ENCODE measurements at places on chromosomes 11 and 22. TPM values are rescaled to one million over a fixed set of nuclear protein-coding genes. Genes with fewer than 3 reads are reported as not detected.

DNA sequence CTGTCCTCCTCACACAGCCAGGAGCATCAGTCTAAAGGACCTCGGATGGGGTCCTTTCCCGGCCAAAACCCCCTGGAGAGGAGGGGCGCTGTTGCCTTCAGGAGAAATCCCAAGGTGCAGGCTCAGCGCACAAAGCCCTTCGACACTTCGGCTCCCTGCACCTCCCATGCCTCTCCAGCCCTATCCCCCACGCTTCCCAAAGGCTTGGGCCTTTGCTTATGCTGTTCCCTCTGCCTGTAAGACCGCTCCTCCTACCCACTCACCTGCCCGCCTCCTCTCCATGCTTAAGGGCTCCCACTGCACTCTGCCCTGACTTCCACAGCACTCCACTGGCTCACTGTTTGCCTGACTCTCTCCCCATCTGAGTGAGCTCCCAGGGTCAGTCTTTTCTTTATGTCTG, 13.5 kb downstream of the SLC15A3 start:
- DNase-seq = no peak

DNA sequence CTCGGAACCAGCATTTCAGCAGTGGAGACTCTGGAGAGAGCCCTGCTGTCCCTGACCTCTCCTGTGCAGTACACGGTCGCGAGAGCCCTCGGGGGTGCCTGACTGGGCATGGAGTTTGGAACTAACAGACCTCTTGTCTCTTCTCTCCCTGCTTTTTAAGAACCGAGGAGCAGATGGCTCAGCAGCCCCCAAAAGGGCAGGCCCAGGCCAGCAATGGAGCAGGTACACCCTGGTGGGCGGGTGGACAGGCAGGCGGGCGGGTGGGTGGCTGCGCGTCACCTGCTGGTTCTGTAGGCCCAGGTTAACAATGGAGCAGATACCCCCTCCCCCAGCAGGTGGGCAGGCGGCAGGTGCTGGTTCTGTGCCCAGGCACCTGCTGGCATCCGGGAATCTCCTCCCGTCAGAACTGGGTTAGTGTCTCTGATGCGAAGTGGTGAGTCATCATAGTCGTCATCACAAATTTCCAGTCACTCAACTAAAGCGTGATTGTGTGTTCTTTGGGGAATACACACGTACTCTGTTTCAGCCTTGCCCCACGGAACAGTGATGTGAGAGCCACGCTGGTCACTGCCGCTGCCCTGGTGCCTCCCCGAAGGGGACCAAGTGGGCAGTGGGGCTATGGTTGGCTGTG, 41.1 kb downstream of the GRAMD4 start:
- peak; percentile 57 for DNase-seq

- DNase-seq = no peak
Measured at GRCh38 chr22:19207884-19208283, 29.3 kb upstream of the SLC25A1 start.

DNA sequence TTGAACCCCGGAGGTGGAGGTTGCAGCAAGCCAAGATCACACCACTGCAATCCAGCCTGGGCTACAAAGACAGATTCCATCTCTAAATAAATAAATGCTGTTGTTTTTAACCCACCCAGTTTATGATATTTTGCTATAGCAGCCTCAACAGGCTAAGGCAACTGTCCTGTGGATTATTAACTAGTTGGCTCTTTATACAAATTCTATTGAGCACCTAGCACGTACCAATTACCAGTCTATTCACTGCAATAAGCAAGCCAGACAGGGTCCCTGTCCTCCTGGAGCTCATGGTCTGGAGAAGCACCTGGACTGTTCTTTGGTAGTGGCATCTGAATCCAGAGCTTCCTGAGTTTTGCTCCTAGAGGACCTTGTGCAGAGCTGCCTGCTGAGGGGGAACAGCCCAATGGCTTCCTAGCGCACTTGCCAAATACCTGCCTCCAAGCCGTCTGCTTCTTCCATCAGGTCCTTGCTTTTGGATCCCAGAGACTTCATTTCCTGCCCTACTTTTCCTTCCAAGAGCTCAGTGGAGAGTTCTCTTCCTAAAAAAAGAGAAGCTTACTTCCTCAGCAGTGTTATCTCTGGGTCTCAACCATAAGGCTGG, 49.9 kb upstream of the MICAL2 start:
- no peak for DNase-seq

GRCh38 chr11:111397034-111397433, 18.0 kb upstream of the POU2AF1 start:
- DNase-seq = no peak

- DNase-seq = no peak
Measured at GRCh38 chr11:124174001-124174583, 9.1 kb upstream of the OR10D3 start.

DNA sequence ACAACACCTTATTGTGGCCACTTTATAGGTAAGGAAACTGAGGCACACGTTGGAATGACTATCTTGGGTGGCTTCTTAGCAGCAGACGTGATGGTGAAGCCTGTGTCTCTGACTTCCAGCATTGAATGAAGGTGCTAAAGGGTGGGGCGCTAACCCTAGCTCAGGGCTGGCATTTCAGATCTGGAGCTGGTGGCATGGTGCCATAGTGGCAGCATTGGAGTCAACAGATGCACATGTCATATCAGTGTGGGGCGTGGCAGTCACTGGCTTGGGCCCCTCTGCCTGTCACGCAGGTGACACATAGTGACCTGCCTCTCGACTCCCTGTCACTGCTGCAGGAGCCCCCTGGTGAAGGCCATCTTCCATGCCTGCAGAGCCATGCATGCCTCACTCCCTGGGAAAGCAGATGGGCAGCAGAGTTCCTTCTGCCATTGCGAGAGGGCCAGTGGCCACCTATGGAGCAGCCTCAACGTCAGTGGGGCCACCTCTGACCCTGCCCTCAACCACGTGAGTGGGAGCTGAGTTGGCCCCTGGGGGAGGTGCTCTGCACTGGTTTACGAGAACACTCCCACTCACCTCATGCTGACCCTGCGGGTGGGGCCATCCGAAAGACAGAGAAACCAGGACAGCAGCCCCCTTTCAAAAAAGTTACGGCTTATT, 14.8 kb downstream of the SHISA8 start:
- DNase-seq = no peak

- peak; percentile 1 for DNase-seq
Measured at GRCh38 chr22:27438271-27438980, 363.1 kb downstream of the MN1 start.

DNA sequence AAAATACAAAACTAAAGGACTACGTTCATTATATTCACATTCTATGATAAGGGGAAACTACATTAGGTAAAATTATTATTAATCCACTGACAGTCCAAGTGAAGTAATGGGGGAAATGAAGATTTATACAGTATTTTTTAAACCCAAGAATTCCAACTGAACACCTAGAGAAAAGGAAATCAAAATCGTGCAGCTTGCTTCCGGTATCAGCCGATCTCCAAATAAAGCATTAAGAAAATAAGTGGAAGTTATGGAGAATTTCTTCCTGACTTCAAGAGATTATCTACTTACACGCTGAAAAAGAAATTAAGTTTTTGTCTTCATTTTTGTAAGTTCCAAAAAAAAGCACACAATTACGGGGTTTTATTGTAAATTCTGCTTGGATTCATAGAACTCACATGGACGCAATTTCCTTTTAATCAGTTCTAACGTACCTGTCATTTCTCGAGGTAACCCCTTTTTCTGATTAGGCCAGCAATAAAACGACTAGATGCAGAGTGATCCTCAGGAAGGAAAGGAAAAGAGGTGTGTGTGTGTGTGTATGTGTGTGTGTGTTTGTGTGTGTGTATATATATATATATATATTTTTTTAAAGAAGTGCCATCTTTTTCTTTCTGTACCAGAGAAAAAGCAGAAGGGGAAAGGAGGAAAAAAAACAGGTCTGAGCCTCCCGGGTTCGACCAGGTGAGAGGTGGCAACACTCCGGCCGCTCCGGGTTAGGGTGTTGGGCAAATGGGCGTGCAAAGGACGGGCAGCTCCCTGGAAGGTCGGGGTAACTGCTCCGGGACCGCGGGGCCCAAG, 1.1 kb downstream of the ZBTB44 start:
- peak; percentile 56 for DNase-seq

GRCh38 chr11:353179-353873, 16.0 kb upstream of the B4GALNT4 start:
- no peak for DNase-seq

DNA sequence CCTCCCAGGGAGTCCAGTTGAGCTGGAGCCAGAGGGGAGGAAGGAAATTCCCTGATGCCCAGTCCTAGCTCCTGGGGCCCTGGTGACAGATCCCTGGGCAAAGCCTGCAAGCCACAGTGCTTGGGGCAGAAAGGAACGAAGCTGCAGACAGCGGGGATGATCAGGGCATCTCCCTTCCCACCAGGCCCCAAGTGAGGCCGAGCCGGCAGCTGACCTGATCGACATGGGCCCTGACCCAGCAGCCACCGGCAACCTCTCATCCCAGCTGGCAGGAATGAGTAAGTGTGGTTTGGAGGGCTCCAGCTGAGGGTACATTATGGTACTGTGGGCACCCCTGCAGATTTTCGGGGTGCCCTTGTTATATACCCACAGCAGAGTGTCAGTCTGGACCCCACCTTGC, 33.5 kb downstream of the TOM1 start:
- DNase-seq = no peak

DNA sequence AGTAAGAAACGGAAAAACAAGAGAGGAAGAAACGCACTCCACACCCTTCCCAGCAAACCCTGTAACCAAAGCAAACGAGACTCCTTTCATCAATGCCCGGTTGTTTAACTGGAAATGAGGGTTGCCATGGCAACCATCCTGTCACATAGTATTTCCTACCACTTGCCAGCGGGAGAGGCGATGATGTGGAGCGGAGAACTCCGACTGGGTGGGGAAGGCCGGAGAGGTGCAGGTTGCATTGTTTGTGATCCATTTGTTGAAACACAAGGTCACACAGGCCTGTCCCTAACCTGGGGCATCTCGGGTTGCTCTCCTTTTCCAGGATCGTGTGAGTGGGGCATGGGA, 609.9 kb downstream of the BUD13 start:
- DNase-seq = peak; percentile 7

- DNase-seq = peak; percentile 57
Measured at GRCh38 chr11:62543680-62544444, 2.7 kb downstream of the AHNAK start.

- no peak for DNase-seq
Measured at GRCh38 chr22:45455212-45455611, 41.7 kb downstream of the RIBC2 start.

- no peak for DNase-seq
Measured at GRCh38 chr11:63880403-63880790, 36.6 kb downstream of the RCOR2 start.

- no peak for DNase-seq
Measured at GRCh38 chr22:48489551-48490499, 1337.8 kb downstream of the BRD1 start.

- no peak for DNase-seq
Measured at GRCh38 chr11:112996994-112997393, 35.8 kb downstream of the NCAM1 start.

DNA sequence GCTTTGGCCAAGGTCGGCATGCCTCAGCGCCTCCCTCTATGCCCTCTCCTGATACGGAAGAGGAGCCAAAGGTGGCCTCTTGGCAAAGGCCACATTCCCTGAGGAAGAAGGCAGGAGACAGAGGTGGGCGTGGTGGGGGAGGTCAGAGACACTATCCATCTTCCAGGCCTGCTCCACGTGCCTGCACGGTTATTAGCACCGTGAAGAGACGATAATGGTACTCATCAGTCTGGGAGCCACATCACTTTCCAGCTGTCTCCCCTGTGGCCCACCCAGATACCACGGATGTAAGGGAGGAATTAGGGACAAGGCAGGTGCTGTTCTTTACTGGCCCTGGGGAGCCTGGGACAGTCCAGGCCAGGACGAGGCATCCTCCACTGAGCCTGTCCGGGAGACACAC, 354.3 kb downstream of the MN1 start:
- no peak for DNase-seq

- peak; percentile 49 for DNase-seq
Measured at GRCh38 chr22:19840955-19841640, 13.6 kb downstream of the GNB1L start.

DNA sequence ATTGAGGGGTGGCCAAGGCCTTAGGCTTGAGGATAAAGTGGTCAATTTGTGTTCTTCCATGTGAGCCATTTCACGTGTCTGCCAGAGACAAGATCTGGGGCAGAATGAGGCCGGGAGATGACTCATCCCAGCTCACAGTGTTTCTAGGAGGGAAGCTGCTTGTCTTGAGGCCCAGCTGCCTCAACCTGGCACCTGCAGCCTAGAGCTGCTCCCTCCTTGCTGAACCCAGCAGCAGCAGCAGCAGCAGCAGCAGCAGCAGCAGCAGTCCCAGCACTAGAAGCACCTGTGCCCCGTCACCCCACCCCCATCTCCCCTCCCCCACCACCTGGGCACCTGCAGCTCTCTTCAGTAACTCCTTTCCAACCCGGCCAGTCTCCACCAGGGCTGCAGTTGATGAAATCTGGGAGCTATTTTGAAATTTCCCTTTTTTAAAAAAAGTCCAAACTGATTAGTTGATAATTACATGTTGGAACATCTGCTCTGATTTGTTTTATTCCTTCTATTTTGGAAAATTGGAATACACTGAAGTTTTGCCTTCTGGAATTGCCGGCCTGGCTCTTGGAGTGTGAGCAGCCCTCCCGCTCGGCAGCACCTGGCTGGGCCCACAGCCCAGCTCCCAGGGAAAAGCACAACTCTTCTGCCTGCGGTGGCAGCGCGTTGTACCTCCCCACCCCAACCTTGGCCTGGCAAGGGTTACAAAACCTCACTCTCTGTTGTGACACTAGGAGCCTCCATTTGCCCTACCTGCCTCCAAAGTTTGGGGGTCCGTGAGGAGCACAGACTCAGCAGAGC, 143.5 kb downstream of the NXPE2 start:
- no peak for DNase-seq

DNA sequence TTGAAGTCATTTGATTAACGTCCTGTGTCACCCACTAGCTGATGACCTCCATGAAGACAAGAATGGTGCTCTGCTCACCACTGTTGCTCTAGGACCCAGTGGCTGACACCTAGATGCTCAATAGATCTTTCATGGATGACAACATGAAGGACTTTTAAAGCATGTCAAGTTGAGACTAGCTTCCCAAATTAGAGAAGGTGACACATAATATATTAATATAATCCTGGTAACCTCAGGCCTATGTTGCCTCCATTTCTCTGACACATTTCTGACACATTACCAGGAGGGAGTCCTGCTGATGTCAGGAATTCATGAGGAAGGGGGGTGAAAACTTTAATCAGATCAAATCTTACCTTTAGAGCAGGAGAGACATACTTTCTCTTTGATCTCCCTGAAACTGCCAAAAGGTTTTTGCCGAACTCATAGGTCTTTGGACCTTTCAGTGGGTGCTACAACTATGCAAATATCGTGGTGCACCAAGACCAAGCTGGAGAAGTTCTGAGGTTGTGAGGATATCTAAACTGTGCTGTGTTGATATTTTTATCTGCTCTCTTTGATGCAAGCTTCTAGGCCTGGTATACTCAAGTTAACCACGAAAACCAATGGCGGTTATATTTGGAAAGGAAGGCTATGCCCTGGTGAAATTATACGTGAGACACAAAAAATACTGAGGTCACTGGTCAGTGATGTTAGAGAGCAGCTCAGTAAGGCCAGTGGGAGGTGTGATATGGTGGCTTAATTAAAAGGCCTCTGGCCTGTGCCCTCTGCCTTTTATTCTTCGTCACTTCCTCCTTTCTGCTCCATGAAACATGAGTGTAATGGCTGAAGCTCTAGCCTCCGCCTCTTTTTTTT, 13.2 kb upstream of the AMPD3 start:
- no peak for DNase-seq

DENND6B gene
- 4.5 TPM for total RNA-seq

SHISA8 gene
- total RNA-seq = not detected

SLC22A6 gene
- not detected for total RNA-seq

NCF4 gene
- not detected for total RNA-seq

ANO1 gene
- 114 TPM for total RNA-seq

LRRN4CL gene
- 0.50 TPM for total RNA-seq

CLCF1 gene
- total RNA-seq = 29.7 TPM

NPAS4 gene
- not detected for total RNA-seq

PHOX2A gene
- not detected for total RNA-seq

CRYBB1 gene
- not detected for total RNA-seq

GRAP2 gene
- total RNA-seq = not detected

CPT1B gene
- total RNA-seq = 1.5 TPM
